ENCODE measurements at places on chromosomes 7 and 10.

DNA sequence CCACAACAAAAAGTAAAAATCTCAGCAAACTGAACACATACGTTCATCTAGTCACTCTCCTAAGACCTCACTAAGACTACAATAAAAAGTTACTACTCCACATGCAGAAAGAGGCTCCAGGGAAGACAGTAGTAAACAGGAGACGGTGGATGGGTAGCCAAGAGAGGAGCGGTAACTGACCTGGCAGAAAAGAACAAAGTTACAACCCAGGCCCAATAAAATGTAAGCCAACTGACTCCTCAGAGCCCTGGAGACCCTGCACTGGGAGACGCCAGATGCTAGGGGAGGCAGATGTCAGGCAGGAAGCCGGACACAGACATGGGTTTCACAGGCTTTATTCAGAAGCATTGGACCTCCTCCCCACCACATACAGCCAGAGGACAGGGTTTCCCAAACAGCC lies 181.1 kb upstream of the NFE2L3 start:
- DNase-seq, result no peak

GRCh38 chr10:77823811-77824542 lies 102.6 kb downstream of the DLG5 start:
- no peak for DNase-seq

DNA sequence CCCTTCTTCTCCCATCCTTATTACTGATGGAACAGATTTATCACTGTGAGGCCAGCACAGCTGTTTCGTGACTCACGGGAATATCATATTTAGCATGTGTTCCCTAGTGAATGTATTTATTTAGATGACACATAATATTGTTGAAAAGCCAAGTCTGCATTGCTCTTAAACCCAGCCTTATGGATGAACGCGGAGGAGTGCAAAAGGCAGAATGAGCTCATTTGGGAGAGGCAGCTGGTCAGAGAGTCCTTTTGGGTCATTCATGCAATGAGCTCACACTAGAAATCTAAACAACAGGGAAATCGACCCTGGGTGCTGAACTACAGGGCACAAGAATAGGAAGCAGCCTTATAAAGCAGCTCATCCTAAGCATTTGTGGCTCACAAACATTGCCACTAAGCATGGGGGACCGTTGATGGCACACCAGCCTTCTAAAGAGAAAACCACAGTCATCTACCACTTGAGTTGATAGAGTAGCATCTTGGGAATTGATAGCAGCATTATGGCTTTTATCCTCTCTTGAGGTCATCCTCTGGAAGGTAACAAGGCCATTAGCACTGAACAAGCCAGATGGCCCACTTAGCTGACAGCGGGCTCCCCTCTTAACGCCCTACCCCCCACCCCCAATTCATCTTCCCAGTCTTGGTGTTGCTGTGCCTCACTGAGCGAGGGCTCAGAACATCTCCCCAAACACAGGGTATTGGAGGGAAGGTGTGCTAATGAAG lies 32.9 kb upstream of the SDK1 start:
- DNase-seq, result no peak

DNA sequence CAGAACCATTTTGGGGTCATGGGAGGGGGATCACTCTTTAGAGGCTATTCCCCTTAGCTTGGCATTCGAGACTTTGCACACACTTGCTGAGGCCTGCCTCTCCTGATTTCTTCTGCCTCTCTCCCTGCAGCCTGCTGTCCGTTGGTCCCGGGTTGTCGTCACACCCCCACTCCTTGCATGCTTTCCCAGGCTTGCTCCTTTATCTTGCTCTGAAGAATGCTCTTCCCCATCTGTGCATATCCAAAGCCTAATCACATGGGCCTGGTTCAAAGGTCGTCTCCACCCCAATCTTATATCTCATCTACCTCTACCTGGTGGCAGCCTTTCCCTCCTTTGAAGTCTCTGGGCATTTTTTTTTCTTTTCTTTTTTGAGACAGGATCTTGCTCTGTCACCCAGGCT lies 24.3 kb upstream of the EMX2 start:
- no peak for DNase-seq

All from stimulated activated CD4-positive, alpha-beta T cell treated with anti-CD3 and anti-CD28 coated beads, Interleukin-4, amount 100 ng/mL, for 1 hour (primary cell).